ENCODE measurements at places on chromosomes 7 and 10. TPM values are rescaled to one million over a fixed set of nuclear protein-coding genes. Genes with fewer than 3 reads are reported as not detected.

DNA sequence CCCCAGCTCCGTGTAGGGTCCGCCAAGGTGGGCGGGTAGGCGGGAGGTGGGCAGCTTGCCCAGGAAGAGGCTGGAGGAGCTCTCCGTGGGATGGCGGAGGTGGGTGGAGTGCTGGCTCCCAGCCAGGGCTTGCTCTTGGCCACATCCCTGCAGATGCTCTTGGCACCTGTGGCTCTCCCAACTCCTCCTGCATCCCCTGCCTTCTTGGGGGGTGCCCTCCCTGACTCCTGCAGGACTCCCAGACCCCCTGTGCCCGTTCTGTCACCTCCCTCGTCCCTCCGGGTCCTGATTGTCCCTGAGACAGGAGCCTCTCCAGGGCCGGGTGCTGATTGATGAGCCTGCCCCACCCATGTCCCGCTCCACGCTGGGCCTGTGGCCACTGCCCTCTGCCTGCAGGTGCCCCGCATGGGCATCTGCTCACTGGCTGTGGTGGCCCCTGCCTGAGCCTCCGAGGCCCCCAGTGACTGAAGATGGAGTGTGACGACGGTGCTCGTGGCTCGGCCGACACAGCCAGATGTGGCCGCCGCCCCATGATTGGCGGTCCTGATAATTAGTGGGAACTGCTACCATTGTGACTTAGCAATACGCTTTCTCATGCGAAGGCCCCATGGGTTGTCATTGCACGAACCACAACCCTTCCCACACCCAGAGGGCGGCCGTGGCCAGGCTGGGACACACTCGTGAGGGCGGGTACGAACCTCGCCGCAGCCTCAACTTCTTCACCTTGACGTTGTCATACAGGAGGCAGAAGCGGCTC, 23.6 kb downstream of the CFAP46 start:
- DNase-seq: no peak

GRCh38 chr10:59902016-59902415, 4.3 kb downstream of the CCDC6 start:
- no peak for DNase-seq

DNA sequence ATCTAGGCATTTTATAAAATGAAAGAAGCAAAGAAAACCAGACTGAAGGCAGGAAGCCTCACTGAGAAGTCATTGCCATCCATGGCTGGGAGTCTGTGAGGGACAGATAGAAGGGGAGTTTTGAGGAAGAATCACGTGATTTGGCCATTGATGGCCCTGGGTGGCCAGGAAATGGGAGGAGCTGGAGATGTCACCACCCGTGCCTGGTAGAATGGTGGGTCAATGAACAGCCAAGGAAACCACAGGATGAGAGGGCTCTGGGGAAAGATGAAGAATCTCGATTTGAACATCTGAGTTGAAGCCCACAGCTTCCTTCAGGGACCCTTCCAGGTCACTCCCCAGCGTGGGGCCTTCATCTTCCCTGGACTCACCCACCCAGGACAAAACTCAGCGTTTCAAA, 103.3 kb upstream of the CHST15 start:
- no peak for DNase-seq

Gene CALML3
- total RNA-seq: 8.0 TPM

GRCh38 chr10:29265210-29265768, 23.6 kb upstream of the LYZL1 start:
- no peak for DNase-seq
